ENCODE measurements at places on chromosomes 3 and 15.

DNA sequence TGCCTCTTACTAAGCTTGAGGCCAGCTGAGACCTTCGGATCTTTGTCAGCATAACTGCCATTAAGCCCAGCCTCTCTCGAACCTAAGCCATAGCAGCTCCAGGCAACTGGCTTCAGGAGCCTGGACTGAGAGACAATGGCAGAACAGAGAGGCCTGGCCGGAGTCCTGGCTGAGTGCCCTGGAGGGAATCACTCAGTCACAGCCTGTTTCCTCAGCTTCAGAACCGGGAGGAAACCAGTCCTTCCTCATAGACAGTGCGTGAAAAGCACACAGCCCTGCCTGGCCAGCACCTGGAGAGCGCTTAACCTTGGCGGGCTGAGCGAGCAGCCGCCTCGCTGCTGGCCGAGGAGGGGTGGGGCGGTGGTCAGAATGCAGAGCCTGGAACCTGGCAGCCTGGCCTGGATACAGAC is 21.6 kb downstream of the RNU5B-1 start:
- DNase-seq: peak; percentile 44

- no peak for DNase-seq
Observed at GRCh38 chr3:49511639-49512038, 41.6 kb downstream of the DAG1 start.

DNA sequence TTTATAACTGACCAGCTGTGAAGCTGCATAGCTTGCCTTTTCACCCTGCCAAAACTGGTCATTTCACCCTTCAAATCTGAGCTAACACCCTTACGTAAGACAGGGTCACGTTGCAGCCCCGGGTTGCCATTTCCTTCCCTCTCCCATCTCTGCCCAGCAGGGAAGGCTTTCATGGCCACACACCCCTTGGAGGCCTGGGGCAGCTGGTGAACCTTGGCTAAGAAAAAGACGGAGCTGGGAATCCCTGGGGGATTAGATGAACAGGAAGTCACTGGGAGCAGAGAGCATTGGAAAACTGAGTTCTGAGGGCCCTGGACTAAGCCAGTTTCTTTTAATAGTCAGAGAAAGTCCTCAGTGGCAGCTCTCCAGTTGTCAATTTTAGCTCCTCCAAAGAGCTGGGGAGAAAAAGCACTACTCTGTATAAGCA is 67.8 kb downstream of the TTC23 start:
- no peak for DNase-seq

DNA sequence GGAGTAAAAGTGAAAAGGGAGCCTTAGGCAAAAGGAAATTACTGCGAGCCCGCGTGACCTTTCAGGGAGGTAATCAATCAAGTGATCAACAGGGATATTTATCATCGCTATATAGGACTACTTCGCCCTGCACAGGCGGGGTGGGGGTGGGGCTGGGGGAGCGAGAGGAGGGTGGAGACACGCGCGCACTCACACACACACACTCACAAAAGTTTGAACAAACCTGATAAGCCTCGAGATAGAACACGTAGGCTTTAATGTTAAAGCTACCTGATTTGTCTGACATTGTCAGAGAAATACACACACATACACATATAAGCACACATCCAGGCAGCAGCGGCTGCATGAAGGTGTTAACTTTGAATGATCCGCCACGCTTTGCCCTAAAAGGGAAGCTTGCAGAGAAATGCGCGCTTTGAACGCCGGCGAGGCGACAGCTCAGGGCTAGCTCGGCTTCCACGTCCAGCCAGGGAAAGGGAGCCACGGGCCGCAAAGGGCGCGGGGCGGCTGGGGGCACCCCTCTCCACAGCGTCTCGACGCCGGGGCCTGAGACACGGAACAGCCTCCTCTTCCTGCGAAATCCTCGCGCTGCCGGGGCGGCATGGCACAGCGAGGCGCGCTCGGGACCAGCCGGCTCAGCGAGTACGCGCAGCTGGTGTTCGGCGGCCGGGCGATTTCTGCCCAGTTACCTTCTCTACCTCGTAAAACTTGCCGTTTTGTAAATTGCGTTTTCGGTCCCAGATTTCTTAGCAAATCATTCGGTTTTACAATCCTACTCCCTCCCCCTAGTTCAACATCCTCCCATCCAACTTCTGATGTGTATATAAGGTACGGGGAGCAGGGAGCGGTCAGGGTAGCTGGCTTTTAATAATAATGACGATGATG is 4.8 kb upstream of the MECOM start:
- peak; percentile 59 for DNase-seq

- DNase-seq: peak; percentile 62
Observed at GRCh38 chr3:20080956-20081554, 40.8 kb downstream of the KAT2B start.

GRCh38 chr3:23611737-23612295 is 193.9 kb upstream of the UBE2E1 start:
- peak; percentile 48 for DNase-seq

- no peak for DNase-seq
Observed at GRCh38 chr3:11499144-11499543, 144.6 kb downstream of the VGLL4 start.

GRCh38 chr3:49998326-49998725 is 58.4 kb downstream of the RBM6 start:
- DNase-seq: no peak

DNA sequence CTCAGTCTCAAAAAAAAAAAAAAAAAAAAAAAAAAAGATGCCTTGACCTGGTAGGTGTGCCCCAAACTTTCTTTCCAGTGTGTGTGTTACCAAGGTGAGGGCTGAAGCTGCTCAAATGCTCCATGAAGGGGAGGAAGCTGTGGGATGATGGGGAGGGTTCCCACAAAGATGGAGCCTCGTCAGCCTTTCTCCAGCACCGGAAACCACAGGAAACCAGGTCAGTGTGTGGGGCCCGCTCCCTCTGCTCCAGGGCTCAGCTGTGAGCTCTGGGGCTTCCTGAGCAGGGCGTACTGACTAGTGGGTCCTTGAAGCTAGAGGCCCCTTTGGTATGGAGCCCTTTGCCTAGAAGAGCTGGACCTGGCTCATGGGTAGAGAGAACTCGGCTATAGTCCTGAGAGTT is 681 bp upstream of the IL17RE start:
- no peak for DNase-seq

DNA sequence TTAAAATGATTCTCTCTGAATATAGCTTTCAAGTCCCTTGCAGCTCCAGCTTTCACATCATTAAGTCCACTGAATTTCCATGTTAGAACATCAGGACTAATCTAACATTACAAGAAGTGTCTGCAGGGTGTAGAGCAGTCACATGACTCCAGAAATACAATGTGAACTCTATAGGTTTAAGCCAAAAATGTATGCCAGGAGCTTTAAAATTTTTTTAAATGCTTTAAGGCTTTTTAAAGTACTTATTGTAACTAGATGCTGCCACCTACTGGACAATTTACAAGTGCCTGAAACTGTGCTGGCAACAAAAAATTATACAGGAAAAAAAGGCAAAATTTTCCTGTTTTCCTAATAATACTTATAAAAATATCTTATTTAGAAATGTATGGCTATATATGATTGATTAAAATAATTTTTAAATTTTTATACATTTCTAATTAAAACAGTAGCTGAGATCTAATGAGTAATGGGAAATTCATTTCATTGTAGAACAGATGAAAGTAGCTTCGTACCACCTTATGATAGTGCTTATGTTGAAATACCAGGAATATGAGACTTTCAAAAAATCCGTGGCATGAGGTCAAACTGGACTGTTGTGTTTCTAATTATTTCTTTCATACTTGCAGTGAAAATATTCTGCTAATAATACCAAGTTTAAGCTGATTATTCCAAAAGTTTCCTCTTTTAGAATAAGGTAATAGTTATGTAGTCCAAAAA is 25.7 kb downstream of the FSIP1 start:
- peak; percentile 47 for DNase-seq

DNA sequence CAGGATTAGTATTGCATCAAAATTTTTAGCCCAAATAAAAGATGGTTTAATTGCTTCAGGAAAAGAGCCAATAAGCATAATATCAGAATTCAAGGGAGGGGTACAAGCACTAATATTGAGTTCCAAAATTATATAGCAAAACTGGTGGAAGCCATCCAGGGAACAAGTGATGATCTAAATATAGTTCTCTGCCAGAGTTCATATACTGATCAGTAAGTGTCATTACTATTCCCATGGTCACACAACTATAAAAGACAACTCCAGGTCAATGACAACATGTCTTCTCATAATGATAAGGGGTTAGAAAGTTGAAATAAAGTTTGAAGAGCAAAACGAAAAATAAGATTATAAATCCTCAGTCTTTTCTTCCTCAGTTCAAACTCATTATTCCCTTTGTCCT is 57.4 kb downstream of the ZNF280D start:
- no peak for DNase-seq

DNA sequence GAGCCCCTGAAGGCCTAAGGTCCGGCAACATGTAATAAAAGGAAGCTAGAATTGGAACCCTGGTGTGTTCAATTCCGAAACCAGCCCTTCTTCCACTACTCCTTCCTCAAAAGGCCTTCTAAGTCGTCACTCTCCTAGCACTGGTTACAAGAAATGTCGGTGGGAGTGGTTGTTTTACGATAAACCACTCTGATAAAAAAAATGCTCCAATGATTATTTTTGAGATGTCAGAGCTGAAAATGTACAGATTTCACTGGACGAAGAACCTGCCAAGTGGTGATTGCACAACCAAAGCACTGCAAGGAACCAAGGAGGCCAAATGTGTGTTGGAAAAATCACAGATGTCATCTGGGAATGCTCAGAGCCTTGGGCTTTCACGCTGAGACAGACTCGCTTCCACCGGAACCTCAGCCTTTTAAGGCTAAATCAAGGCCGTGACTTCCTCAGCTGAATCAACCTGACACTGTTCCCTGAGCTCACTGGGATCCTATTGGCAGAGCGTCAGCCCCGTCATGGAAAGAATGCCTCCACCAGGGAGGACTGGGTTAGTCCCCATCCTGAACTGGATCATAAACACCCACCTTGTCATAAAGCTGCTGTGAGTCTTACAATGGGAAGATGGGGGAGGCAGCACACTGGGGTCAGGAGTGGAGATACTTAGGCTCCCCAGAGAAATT is 108.1 kb upstream of the THBS1 start:
- DNase-seq: no peak

GRCh38 chr3:86914670-86915069 is 76.3 kb downstream of the VGLL3 start:
- DNase-seq: no peak

DNA sequence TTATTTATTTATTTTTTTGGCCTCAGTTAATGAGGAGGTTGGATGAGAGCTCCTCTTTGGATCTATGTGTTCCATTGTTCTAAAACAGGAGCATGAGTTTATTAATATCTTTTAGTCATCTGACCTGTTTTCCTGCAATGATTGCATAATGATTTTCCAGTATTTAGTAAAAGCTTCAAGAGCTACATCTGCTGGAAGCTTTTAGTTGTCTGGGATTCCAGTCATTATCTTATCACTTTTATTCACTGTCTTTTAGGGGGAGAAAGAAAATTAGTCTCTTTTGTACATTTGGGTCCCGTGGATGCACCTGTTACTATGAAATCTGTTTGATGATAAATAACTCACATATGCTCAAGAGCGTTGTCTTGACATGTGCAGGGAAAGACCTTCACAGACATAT is 1270.0 kb downstream of the ROBO1 start:
- peak; percentile 70 for DNase-seq

DNA sequence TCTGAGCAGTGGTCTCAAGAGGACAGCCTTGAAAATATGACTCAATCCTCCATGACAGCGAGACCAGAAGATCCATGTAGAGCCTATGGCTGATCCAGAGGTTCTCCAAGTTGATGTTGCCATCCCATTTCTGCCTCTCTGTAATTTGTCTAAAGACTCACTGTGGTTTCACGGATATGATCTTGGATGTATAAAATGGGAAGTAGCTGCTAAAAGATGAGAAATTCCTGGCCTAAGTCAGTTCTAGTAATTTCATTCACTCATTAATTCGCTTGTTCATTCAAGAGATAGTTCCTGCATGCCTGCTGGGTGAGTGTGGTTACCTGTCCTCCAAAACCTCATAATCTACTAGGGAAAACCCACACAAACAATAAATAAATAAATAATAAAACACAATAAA is 145.9 kb downstream of the TNIK start:
- no peak for DNase-seq

DNA sequence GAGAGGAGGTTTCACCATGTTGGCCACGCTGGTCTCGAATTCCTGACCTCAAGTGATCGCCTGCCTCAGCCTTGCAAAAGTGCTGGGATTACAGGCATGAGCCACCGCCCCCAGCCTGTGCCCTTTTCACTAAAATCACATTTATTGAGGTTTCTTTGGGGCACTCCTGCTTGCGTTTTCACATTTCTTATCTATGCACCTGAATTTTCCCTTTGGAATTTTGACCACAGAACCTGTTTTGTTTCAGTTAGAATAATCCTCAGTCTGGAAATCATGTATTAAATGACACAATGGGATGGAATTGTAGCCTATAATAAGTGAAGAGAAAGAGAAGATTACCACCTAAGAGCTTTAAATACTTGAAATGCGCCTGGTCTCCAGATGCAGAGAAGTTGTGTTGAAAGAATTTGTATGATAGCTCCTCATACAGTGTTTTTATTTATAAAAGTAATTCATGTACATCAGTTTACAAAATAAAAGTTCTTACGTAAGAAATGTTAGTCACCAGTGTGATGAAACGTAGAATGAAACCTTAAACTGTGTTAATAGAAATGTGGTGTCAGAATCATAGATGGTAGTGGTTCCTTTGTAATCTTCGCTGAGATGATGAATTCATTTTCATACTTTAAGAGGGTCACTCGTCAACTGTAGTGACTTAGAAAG is 107.0 kb downstream of the TCF12 start:
- no peak for DNase-seq
